ENCODE measurements at places on chromosomes 3 and 15.

DNA sequence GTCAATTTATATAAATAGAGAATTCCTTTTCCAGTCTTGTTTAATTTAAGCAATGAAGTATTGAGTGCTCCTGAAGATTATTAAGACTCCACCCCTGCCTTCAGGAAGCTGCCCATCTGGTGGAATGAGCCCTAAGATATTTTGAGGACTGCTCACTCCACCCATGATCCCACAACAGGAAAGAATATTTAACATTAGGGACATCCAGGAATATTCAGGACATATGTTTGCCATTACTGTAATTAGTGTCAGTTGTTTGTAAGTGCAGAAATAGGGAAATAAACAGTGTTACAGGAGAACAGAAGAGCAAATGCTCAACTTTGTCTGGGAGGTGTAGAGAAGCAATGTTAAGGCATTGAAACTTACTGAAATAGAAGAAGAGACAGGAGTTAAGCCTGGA, 375.0 kb downstream of the ROBO2 start:
- no peak for ATAC-seq

DNA sequence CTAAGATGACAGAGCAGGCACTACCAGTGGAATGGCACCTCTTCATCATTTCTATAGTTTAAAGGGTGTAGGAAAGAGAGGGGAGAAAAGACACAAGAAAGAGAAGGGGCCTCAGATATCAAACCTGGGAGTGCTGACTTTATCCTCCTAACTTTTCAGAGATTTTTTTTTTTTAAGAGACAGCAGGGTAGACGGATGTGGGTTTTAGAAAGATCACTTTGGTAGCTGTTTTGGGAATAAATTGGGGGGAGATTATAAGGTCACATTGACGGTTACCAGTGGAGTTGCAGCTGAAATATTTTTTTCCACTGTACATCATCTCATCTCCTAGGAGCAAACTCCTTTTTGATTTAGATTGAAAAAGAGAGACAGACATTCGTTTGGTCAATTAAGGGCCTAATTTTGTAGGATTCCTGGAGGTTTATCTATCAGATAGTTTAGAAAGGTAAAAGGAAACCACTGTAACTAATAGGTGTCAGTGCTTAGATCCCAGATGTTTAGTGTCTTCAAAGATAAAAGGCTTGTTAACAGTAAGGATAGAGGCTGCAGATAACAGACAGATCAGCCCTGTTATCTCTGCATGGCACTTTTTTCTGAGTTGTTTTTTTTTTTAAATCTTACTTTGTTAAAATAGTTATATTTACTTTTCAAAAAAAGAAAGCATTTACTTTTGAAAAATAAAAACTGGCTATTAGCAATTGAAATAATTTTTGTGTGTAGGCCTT, 1057.0 kb downstream of the IGSF11 start:
- no peak for ATAC-seq

- no peak for ATAC-seq
Measured at GRCh38 chr3:158520433-158520832, 50.6 kb upstream of the MLF1 start.

DNA sequence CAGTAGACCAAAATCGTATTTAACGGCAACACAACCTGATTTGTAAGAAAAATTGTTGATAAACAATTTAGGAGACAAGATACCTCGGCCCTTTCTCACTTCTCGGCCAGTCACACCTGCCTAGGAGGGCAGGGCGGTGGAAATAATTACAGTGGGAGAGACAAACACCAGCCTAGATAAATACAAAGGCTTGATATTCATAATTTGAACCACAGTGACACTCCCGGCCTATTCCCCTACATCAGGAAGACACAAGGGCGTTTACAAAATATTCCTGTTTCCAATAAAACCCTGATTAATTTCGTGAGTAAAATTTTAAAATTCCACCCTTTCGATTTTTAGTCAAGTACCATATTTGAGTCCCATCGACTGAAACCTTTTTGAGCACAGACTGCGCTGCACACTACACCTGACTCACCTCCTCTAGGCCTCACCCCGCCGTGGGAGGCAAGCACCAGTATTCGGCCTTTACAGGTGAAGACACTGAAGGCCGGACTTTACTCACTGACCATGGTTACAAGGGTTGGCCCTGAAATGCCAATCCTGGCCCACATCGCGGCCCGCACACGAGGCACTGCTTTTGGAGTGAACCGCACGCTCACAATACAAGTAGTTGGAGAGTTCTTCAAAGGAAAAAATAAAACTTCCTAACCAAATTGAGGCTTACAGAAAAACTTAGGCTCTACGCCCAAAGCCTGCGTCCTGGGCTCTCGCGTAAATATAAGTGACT, 794 bp downstream of the ARPP19 start:
- ATAC-seq = peak; percentile 77

DNA sequence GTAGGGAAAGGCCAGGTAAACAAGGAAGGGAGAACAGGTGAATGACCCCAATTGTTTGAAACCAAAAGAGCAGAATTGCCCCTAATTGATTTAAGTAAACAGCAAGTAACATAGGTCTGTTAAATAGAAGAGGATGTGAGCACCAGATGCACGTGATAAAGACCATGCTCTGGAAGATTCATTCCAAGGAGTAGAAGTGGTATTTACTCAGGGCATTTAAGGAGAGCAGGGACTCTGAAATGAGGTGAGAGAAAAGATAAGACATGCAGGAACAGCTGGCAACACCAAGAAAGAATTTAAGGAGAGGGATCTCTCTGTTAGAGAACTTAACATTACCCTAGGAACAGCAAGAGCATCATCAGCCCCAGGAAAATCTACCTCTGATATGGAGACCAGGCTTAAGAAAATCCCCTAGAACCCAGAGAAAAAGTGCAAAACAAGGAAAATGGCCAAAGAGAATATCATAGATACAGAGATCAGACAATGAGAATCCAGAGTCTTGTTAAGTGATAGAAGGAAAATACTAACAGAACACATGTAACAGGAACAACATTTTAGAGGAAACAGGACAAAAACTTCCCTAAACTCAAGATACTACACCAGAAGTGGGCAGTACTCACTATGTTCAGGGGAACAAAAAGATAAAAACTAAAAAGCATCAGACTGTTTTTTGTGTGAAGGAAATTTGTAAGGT, 6.4 kb downstream of the NUDT16 start:
- ATAC-seq = no peak

DNA sequence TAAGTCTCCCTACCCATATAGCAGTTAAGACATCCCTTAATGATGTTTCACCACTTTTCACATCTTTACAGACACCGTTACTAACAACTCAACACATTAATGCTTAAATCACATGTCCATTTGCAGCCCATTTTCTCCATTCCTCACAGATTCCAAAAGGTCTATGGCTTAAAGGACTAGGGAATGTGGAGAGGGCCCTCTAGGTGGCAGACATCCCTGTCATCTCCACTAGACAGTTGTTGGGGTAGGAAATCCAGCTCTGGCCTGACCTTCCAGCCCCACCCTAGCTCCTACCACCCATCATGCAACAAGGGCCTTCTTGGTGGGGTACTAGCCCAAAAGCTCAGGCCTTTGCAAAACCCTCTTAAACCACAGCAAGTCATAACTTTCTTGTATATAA, 25.2 kb downstream of the CPEB1 start:
- ATAC-seq = no peak
